Peyer's patch (tissue), 4 donors: ENCODE measurements at places on chromosomes 3 and 15.
A peak's percentile ranks its signal among the peaks of the same experiment; 100 is the strongest.

DNA sequence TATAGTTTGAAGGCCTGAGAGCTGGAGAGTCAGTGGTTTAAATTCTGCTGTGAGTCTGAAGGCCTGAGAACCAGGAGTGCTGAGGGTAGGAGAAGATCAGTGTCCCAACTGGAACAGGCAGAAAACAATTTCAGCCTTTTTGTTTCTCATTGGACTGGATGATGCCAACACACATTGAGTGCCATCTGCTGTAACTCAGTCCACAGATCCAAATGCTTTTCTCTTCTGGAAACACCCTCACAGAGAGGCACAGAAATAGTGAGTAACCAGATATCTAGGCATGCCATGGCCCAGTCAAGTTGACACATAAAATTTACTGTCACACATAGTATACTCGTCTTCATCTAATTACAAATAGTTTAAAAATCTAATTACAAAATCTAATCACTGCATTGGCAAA, 100.8 kb downstream of the NEO1 start:
- DNase-seq, result no peak

- no peak for DNase-seq
Observed at GRCh38 chr3:114207768-114208167, 28.9 kb upstream of the DRD3 start.

GRCh38 chr3:66552846-66553245, 52.0 kb upstream of the LRIG1 start:
- no peak for DNase-seq

DNA sequence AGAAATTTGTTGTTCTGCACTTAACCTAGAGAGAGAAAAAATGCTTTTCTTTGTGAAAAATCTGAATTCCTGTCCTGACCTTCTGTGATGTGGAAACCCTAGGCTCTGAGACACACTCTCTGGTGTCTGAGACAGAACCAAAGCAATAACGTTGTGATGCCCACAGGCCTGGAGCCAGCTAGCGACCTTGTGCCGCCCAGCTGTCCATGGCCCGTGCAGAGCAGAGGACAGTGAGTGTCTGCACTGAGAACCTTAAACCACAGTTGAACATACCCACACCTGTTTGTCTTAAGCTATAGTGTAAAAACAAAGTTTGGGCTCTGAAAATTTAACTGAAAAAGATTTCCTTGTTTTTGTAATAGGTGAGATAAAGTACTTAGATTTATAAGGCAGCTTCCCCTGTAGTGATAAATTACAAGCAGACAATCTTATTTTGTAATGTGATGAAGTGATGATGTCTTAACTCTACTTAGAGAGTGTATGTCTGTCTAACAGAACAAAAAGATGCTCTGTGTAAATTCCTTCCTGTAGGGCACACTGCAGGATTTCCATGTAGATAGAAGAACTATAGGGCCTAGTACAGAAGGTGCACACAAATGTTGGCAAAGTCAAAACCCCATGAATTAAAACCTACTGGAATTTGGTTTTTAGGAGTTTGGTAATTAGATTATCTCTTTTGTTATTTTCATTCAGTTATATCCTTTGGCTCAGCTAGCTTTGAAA, 62.7 kb downstream of the SNRK start:
- no peak for DNase-seq

GRCh38 chr3:135352213-135352612, 557.2 kb downstream of the EPHB1 start:
- no peak for DNase-seq

- no peak for DNase-seq
Observed at GRCh38 chr3:189845069-189845468, 213.9 kb downstream of the TP63 start.

- peak; percentile 58 for DNase-seq
Observed at GRCh38 chr3:36891701-36892160, 53.1 kb downstream of the TRANK1 start.
